ENCODE measurements at places on chromosomes 1 and 21. TPM values are rescaled to one million over a fixed set of nuclear protein-coding genes. Genes with fewer than 3 reads are reported as not detected.

The LRRC38 gene
- not detected for total RNA-seq

The ANKRD65 gene
- not detected for total RNA-seq

The UTP11 gene
- 70.4 TPM for total RNA-seq

The S100A7A gene
- not detected for total RNA-seq

The ESPN gene
- total RNA-seq, result 0.32 TPM

Data from A549 treated with RU486 at 1 μM for 4 hours (cell line).